ENCODE measurements at places on chromosomes 5 and 9. TPM values are rescaled to one million over a fixed set of nuclear protein-coding genes. Genes with fewer than 3 reads are reported as not detected.

Gene NKD2
- 4.4 TPM for polyA plus RNA-seq

- DNase-seq: no peak
Measured at GRCh38 chr5:121053055-121053985, 589.2 kb downstream of the PRR16 start.

DNA sequence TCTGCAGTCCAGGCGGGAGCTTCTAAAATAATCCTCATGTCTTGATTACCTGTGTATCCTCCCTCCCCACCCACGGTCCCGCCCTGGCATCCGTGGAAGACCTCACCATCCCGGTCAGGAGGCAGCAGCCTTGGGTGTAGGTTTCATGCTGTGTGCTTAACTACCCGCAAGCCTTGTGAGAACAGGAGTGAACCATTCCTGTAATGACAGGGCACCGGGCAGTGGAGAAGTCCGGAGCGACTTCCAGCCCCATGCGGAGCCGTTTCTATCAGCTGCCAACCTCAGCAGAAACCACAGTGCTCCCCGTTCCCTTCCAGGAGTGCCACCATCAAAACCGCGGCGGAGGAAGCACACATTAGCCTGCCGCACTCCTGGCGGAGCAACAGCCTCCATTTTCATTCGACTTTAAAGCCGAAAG lies 123.5 kb upstream of the LMX1B start:
- DNase-seq: no peak

DNA sequence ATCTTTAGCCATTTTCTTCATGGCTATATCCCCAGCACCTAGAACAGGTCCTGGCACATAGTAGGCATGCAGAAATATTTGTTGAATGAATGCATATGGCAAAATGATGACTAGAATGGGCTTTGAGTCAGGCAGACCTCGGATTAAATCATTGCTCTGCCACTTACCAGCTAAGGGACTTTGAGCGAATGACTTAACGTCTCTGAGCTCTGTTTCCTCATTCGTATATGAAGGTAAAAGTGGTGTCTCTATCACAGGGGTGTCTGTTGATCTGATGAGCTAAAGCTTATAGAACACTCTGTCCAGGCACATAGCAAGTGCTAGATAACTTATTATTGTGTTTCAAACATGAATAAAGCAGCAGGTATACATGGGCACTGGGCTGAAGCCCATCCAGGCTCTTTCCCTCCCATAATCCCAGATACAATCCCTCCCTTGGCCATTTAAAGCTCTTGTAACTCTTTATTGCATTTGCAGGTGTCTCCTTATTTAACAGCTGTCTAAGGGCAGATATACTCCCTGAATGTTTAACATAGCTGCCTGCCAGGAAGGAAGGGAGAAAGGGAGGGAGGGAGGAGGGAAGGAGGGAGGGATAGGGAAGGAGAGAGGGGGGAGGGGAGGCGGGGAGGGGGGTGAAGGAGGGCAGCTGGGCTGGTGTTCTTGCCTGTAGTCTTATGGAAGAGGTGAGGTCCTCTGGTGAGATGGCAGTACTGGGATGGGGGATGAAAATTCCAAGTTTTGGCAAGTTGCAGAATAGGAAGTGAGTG lies 23.2 kb upstream of the STXBP1 start:
- DNase-seq: no peak

- DNase-seq: no peak
Measured at GRCh38 chr5:133446440-133446839, 165.9 kb downstream of the FSTL4 start.

Measured in A549 (cell line).